RPMI7951 (cell line): ENCODE measurements at places on chromosomes 6 and 20. TPM values are rescaled to one million over a fixed set of nuclear protein-coding genes. Genes with fewer than 3 reads are reported as not detected.

The OPRM1 gene
- total RNA-seq: not detected in 2 replicates

The EMILIN3 gene
- 0.10 and 0.12 TPM in 2 replicates for total RNA-seq

The KIAA1755 gene
- 0.59 and 1.1 TPM in 2 replicates for total RNA-seq

The TENT5A gene
- 14.8 and 15.5 TPM in 2 replicates for total RNA-seq

The DPPA5 gene
- not detected in 2 replicates for total RNA-seq

The CRISP3 gene
- not detected in 2 replicates for total RNA-seq
